ENCODE measurements at places on chromosomes 2 and 18.

- no peak for DNase-seq
These were observed 166.8 kb downstream of the DCDC2C start for GRCh38 chr2:3870222-3870621.

GRCh38 chr2:227406177-227407031, 18.7 kb upstream of the SCYGR1 start:
- peak; percentile 99 for DNase-seq

GRCh38 chr2:56508662-56509061, 324.9 kb downstream of the CCDC85A start:
- DNase-seq: no peak

DNA sequence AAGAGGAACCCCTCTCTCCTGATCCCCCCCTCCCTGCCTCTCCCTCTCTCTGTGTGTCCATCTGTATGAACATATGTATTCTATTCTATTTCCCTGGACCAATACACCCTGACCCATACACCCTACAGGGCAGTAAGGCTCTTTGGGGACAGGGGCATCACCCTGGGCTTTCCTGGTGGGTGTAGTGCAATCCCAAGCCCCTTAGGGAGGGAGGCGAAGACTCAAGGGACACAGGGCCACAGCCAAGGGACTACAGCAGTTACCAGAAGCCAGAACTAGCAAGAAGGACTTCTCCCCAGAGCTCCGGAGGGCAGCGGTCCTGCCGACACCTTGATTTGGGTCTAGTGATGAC, 214.2 kb upstream of the RAB6C start:
- DNase-seq: no peak

DNA sequence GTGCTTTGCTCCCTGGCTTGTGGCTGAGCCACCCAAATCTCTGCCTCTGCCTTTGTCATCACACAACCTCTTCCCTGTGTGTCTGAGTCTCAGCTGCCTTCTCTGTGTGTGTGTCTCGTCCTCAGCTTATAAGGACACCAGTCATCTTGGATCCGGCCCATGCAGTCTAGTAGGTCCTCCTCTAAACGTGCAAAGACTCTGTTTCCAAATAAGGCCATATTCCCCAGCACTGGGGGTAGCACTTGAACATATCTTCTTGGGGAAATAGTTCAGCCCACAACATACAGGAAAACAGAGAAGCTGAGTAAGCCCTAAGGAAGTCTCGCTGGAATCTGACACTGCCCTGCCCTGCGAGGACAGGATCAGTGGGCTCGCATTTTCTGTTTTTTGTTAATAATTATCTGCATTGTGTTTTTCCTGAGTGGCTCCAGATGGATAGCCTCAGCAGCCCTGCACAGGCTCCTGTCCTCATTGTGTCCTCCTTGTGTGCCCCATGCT, 42.1 kb downstream of the MTCL1 start:
- peak; percentile 82 for DNase-seq

- no peak for DNase-seq
These were observed 181.0 kb upstream of the SALL3 start for GRCh38 chr18:78798402-78799175.

- no peak for DNase-seq
These were observed 466.7 kb upstream of the MYT1L start for GRCh38 chr2:2797797-2798196.

- no peak for DNase-seq
These were observed 82.2 kb upstream of the HDAC4 start for GRCh38 chr2:239482778-239483712.

GRCh38 chr2:98026292-98026691, 30.5 kb upstream of the TMEM131 start:
- DNase-seq: peak; percentile 6

DNA sequence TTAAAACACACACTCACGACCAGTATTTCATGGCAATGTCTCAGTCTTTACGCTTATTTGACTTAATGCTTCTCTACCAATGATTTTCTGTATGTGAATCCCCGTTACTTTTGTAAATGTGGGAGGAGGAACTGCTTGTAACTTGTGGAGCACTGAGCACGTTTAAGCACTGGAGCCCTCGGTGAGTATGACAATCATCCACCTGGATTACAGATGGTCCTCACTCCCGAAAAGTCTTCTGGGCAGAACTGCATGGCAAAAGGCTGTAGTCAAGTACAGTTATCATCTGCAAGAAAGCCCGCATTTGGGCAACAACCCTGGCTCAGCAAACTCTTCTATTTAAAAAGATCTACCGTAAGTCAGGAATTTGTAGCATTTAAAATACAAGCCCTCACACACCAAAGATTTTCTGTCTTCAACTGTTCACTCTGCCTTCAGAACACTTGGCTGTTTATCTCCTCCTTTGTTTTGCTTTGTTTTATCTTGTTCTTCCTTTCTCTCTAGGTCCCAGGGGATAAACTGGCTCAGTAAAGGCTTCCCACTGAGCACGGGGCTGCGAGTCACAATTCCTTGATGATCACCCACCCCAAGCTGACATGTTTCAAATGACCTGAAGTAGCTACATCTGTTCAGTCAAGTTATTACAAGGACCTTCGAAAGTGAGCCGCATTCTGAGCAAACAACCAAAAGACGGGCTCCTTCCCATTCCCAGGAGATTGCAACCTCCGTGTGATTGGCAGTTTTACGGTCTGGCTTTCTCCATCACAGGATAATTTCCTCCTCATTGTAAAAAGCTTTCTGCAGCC, 102.2 kb downstream of the DLGAP1 start:
- DNase-seq: no peak

DNA sequence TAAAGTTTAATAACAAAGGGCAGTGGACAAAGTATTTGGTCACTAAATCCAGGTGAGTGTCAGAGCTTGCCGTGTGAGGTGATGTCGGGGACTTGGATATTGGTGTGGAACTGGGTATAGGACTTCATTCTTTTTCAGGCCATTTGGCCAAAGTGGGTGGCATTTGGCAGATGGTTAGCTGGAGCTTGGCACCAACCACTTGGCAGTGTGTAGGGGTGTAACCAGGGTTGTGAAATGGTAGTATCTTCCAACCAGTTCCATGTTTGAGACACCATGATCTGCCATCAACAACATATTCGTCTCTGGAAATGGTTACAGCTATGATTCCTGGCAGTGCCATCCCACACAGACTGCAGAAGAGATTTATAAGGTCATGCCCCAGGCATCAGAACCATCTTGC, 113.9 kb downstream of the CCDC85A start:
- no peak for DNase-seq

DNA sequence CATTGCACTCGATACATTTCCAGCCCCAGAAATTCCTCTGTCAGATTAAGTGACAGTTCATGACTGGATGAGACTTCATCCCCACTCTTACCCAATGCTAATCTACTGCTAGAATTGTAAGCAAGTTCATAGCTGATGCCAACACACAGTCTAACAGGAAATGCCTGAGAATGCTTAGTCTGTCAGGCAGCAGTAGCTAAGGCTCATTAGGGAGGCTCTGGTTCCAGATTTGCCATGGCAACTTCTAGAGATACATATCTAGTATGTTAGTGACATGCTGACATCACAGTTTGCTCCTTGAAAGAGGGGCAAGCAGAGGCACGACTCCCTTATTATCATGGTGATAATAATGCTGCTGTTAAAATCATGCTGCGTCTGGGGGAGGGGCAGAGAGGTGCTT, 198.4 kb downstream of the RBM43 start:
- peak; percentile 74 for DNase-seq

GRCh38 chr18:37476182-37476581, 89.4 kb downstream of the CELF4 start:
- peak; percentile 53 for DNase-seq

Data from adipocyte (in vitro differentiated cells).